ENCODE measurements at places on chromosomes 6 and 20.

GRCh38 chr6:12148841-12149240 lies 136.7 kb downstream of the HIVEP1 start:
- DNase-seq = no peak

DNA sequence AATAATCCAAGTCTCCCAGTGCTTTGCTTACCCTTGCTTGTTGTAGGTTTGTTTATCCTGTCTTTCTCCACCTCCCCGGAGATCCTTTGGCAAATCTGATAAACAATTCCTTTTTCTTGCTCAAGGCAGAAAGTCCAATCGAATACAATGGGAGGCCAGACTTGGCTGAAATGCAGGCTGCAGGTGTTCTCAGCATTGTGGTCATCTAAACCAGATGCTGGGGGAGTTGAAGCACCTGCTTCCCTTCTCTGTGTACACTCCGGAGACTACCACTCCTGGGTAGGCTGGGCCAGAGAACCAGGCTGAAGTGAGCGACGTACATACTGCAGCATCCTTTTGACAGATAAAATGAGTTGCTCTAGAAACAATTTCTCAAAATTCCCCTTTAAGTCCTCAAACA lies 82.6 kb upstream of the PREP start:
- no peak for DNase-seq

DNA sequence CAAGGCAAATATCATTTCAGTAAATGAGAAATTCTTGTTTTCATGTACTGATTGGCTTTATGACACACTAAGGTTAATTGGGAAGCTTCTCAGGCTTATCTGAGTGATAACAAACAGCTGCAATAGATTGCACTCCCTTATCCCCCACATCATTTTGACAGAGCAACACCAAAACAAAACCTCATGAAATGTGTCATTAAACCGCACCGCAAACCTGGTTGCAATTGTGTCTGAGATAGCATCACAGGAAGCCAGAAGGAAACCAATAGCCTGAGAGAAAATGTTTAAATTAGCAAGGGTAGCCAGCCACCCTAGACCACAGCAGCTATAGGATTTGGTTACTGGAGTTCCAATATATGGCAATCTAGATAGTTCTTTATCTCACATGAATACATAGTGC lies 31.6 kb upstream of the LAMA4 start:
- DNase-seq = no peak

- no peak for DNase-seq
Observed at GRCh38 chr6:156534594-156534993, 242.6 kb upstream of the ARID1B start.

GRCh38 chr20:21183722-21184121 lies 57.8 kb downstream of the KIZ start:
- no peak for DNase-seq

DNA sequence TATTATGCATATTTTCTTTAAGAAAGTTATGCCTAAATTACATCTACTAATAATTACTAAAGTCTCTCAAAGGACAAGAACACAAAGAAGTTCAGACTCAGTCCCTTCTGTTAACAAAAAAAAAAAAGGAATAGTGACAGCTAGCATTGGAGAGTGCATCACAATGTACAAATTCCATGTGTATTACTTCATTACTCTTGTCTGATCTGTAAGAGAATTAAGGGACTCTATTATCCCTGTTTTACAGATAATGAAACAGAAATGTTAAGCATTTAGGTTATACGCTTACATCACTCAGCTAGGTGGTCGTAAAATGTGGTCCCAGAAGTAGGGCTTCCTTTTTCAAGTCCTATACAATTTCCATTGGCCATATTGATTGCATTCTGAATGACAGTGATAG lies 17.2 kb upstream of the VNN1 start:
- DNase-seq = no peak

DNA sequence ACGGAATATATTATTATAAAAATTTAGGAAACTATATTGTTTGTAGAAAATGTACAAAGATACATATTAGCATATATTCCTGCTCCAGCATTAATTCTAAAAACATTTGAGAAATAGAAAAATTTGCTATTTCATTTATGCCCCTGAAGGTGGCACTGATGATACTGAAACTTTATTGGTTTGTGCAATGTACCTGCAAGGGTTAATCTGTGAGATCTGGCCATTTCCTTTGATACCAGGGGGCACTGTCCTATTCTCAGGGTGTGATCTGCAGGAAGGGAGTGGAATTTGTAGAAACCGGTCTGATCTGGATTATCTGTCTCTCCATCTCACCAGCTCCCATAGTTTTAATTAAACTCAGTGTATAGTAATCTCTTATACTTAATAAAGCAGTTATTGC lies 625.1 kb upstream of the IMPG1 start:
- DNase-seq = peak; percentile 39

DNA sequence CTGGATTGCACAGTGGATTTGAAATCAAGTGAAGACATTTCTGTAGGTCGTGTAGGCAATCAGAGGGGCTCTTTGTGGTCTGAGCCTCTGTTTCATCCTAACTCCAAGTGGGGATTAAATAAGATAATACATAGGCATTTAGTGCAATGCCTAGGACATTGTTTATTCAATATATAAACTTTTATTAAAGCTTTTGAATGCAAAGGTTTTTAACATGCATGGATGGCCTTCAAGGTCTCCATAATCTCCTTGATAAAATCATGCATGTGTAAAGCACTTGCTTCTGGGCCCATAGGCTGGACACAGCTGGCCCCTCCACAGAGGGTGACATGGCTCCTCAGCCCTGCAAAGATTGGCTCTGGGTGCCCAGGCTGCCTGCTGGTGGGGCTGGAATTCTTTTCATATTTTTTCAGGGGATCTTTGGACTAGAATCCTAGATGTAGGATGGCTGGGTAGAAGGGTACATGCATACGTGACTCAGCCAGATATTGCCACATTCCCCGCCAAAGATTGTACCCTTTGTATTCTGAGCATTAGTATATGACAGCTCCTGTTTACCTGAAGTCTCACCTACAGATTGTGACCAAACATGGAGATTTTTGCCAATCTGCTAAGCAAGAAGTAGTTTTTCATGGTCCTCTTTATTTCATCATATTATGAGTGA lies 19.0 kb upstream of the AVP start:
- DNase-seq = no peak

- no peak for DNase-seq
Observed at GRCh38 chr6:116542426-116542825, 3.1 kb downstream of the TRAPPC3L start.

DNA sequence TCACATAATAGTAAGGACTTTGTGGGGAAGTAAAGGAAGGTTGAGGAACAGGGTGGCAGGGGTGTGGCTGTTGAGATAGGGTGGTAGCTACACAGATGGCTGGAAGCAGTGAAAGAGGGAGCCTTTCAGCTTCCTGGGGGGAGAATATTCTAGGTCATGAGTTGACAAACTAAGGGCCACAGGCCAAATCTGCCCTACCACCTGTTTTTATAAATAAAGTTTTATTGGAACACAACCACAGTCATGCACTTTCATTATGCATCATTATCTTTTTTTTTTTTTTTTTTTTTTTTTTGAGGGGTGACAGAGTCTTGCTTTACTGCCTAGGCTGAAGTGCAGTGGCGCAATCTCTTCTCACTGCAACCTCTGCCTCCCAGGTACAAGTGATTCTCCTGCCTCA lies 243.1 kb downstream of the NFATC2 start:
- DNase-seq = no peak

DNA sequence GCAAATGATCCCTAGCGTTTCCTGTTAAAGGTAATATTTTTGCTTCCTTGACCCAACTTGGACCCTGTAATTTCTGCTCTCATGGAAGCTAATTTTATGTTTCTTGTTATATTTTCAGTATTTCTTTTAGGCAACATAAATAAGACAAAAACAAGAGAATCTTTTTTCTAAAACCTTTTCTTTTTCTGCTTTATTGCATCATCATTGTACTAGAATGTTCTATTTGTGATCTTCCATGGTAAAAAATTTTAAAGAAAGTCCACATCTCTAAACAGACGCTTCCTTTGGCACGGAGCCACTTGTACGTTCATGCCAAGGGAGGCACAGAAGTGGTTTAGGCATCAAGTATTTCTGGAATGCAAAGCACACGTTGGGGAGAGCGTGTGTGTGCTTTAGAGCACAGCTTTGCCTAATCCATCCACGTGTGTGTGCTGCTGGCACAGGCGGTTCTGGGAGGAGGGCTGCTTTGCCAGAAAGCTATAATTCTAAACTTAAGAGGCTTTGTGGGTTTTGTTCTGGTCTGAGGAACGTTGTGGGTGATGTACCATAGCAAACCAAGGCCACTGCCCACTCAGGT lies 98.3 kb downstream of the SASH1 start:
- peak; percentile 98 for DNase-seq

- peak; percentile 78 for DNase-seq
Observed at GRCh38 chr6:164303102-164303964, 888.8 kb downstream of the QKI start.

DNA sequence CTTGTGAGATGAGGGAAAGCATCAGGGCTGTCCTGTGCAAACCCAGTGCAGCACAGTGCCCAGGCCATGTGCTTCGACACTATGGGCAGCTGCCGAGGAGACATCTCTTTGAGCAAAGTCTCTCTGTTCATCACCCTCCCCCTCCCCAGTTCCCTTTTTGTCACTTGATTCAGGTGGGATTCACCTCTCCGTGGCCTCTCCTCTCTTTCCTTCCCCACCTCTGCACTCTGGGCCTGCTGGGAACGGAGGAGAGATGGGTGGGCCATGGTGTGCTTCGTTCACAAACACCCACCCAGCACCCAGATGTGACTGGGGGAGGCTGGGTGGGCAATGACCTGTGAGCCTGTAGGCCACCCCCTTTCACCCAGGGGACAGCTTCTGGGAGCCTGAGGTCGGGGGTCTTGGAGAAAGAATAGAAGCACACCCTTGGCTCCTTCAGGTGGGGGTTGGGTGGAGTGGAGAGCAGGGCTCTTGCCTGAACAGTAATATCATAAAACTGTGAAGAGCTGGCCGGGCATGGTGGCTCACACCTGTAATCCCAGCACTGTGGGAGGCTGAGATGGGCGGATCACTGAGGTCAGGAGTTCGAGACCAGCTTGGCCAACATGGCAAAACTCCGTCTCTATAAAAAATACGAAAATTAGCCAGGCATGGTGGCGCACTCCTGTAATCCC lies 33.5 kb upstream of the DLGAP4 start:
- no peak for DNase-seq

All from fibroblast of pulmonary artery (primary cell).